NCI-H1105 (cell line): ENCODE measurements at places on chromosomes 7 and 10.

GRCh38 chr10:103564116-103564501 is 70.6 kb downstream of the NEURL1 start:
- no peak for DNase-seq

- no peak for DNase-seq
Measured at GRCh38 chr7:42747044-42747443, 164.8 kb downstream of the C7orf25 start.

- no peak for DNase-seq
Measured at GRCh38 chr7:82049891-82050533, 280.2 kb upstream of the HGF start.

- no peak for DNase-seq
Measured at GRCh38 chr7:12434012-12434642, 30.5 kb upstream of the VWDE start.

GRCh38 chr10:104328896-104329710 is 9.2 kb downstream of the ITPRIP start:
- DNase-seq: no peak

GRCh38 chr7:126659124-126659523 is 593.6 kb downstream of the GRM8 start:
- no peak for DNase-seq

- DNase-seq: no peak
Measured at GRCh38 chr10:16741540-16741939, 75.7 kb downstream of the RSU1 start.

- DNase-seq: no peak
Measured at GRCh38 chr10:36224431-36224985, 582.4 kb upstream of the FZD8 start.

- no peak for DNase-seq
Measured at GRCh38 chr7:18165166-18165565, 137.5 kb upstream of the PRPS1L1 start.

GRCh38 chr7:23212841-23213240 is 31.0 kb downstream of the NUP42 start:
- no peak for DNase-seq

DNA sequence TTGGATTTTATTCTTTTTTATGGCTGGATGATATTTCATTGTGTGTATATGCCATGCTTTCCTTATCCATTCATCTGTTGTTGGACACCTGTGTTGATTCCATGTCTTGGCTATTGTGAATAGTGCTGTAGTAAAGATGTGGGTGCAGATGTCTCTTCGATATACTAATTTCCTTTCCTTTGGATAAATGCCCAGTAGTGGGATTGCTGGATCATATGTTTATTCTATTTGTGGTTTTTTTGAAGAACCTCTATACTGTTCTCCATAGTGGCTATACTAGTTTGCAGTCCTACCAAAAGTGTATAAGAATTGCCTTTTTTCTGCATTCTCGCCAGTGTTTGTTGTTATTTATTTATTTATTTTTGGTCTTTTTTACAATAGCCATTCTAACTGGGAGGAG is 159.8 kb downstream of the WNT2 start:
- no peak for DNase-seq

- no peak for DNase-seq
Measured at GRCh38 chr7:116805100-116805544, 57.3 kb upstream of the CAPZA2 start.

DNA sequence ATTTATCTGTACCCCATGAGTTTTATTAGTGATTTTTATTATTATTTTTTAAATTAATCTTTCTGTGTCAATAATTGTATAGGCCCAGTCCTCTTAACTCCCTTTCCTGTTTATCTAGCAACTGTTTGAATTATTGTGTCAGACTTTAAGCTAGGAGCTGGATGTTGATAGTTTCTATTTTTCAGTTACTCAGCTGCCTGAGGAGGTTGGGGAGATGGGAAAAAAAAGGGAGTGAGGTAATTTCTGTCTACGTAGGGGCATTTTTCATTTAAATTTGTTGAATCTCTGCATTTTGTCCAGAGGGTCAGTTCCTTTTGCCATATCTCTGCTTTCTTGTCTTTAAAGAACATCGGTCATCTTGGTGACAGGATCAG is 5.0 kb upstream of the ZNF518A start:
- no peak for DNase-seq

GRCh38 chr10:124387078-124387874 is 31.4 kb downstream of the OAT start:
- DNase-seq: no peak

DNA sequence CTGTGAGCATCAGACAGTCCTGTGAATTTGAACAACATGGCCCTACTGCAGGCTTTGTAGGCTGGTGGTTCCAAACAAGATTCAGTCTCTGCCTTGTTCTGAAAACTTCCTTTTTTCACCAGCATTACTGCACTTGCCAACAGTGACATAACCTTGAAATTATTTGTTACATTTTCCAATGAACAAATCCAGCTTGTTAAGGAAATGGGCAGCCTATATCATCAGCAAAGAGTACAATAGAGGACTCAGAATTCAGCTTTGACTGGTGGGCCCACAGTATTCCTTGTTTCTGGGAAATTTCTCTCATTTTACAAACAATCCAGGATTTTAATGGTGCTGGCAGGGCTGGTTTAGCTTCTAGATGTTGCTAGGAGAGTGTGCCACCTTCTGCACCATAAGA is 703.7 kb upstream of the FZD8 start:
- DNase-seq: no peak

- no peak for DNase-seq
Measured at GRCh38 chr10:101032637-101033224, 1.7 kb downstream of the SFXN3 start.

DNA sequence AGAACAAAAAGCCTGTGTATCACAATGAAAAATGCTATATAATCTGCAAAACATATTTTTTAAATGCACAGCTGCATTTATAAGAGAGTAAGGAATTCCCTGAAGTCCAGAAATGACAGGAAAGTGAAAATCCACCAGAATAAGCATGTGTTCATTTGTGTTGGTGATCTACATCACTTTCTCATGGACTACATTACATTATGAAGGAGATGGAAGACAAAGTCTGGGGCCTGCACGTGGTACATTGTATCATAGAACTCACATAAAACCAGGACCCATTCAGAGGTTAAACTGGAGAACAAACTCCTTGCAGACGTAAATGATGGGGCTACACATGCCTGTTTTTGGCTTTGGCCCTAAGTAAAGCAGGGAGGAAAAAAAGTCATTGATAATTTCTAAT is 16.4 kb downstream of the IFIT3 start:
- no peak for DNase-seq

DNA sequence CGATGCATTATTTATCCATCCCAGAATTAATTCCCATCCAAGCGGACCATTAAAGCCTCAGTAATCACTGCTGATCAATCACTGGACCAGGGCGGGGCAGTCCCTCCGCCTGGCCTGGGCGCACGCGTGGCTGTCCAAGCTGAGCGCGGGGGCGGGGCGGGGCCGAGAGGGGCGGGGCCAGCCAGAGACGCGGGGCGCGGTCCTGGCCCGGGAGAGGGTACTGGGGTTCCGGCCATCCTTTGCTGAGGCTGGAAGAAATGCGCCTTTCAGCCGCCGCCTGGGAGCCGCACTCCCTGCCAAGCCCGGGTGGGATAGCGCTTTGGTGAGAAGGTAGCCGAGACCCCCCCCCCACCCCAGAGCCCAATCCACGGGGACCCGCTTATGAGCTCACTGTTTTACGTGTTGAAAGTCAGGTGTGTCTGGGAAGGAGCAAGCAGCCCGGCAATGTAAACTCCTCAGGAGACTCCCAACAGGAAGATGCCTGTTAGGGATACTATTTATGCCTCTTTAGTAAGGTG is at the start of gene ARHGAP22:
TSS of gene ARHGAP22 (minus strand) at position 83 of the 518 bp plus-strand sequence. CDS start 277 bp downstream, outside the sequence.
- no peak for DNase-seq

- no peak for DNase-seq
Measured at GRCh38 chr10:110863956-110864355, 7.8 kb upstream of the PDCD4 start.

GRCh38 chr10:25175527-25176420 is 973 bp downstream of the GPR158 start:
- peak; percentile 8 for DNase-seq

- no peak for DNase-seq
Measured at GRCh38 chr10:110803830-110804338, 67.8 kb upstream of the PDCD4 start.

DNA sequence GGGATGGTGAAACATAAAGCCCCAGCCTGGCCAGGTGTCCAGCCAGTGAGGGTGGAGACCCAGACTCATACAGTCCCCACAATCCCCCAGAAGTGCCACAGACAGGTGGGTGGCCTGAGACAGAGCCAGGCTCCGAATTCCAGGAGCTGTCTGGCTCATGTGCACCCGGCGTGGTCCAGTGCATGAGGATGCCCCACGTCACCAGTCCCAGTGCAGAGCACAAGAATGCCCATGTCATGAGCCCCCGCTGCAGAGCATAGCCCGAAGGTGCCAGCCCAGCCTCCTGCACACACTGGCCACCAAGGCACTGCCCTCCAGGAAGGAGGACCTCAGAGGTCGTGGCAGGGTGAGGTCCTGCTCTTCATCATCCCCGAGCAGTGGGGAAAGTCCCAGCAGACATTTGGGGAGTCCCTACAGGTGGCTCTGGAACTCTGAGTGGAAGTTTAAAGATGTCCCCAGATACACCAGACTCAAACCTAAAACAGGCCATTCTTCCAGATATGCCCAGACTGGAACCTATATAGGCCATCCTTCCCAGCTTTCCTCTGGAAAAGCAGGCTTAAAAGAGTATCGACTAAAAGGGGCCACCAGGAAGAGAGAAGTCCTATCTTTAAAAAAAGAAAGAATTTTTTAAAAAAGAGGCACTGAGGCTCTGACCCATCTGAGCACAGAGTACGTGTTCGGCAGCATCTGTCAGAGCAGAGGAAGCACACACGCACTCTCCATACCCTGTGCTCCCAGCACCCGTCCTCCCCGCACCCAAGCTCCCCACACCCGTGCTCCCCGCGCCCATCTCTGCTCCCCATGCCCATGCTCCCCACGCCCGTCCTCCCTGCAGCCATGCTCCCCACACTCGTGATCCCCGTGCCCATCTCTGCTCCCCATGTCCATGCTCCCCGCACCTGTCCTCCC is 11.5 kb downstream of the DIP2C start:
- DNase-seq: no peak

- DNase-seq: no peak
Measured at GRCh38 chr7:78642751-78643150, 810.7 kb downstream of the MAGI2 start.

- DNase-seq: no peak
Measured at GRCh38 chr10:6399231-6399741, 180.8 kb downstream of the PRKCQ start.

GRCh38 chr7:137343281-137343841 is at the start of gene PTN:
TSS of gene PTN (minus strand) at chr7:137343733. CDS start at chr7:137254973, 88,760 bp downstream.
- peak; percentile 64 for DNase-seq

- DNase-seq: no peak
Measured at GRCh38 chr7:151179946-151180345, 7.1 kb downstream of the ASB10 start.

GRCh38 chr7:44678101-44678470 is 70.6 kb upstream of the ZMIZ2 start:
- DNase-seq: no peak

GRCh38 chr7:117269417-117269816 is 53.4 kb downstream of the WNT2 start:
- DNase-seq: no peak

GRCh38 chr7:623464-623863 is 103.0 kb upstream of the DNAAF5 start:
- no peak for DNase-seq

GRCh38 chr10:60222047-60222446 is 167.6 kb downstream of the ANK3 start:
- DNase-seq: no peak

GRCh38 chr7:107924841-107925504 is 34.0 kb downstream of the DLD start:
- DNase-seq: no peak

GRCh38 chr7:88042157-88042556 is 108.1 kb downstream of the ADAM22 start:
- DNase-seq: no peak

- no peak for DNase-seq
Measured at GRCh38 chr7:94577357-94577756, 67.7 kb downstream of the CASD1 start.

- no peak for DNase-seq
Measured at GRCh38 chr10:84114088-84114667, 25.1 kb upstream of the GHITM start.

DNA sequence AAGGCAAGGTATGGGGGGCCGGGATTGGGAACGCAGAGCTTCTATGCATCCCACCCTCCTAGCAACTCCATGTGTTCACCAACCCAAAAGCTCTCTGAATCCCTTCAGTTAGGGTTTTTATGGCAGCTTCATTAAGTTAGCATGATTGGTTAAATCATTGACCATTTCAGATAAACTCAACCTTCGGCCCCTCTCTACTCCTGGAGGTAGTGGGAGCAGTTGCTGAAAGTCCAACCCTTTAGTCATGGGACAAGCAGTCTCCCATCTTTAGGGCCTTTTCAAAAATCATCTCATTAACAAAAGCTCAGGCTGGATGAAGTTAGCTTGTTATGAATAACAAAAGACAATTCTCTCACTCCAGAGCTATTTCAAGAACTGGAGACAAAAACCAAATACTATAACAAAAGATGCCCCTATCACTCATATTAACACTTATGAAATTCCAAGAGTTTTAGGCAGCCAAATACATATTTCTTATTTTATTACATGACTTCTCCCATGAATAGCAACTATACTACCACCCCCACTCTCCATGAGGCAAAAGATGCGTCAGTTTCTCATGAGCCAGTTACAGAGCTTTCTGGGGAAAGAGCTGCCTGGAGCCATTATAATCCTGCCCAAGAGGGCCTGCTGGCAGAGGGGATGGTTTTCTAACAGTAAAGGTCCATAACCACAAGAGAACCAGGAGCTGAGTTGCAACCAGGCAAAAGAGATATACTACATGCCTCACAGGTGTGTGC is 44.6 kb downstream of the SLC16A12 start:
- no peak for DNase-seq

GRCh38 chr7:92740700-92741126 is 95.7 kb downstream of the CDK6 start:
- no peak for DNase-seq

- no peak for DNase-seq
Measured at GRCh38 chr7:47597379-47597778, 15.5 kb upstream of the TNS3 start.

DNA sequence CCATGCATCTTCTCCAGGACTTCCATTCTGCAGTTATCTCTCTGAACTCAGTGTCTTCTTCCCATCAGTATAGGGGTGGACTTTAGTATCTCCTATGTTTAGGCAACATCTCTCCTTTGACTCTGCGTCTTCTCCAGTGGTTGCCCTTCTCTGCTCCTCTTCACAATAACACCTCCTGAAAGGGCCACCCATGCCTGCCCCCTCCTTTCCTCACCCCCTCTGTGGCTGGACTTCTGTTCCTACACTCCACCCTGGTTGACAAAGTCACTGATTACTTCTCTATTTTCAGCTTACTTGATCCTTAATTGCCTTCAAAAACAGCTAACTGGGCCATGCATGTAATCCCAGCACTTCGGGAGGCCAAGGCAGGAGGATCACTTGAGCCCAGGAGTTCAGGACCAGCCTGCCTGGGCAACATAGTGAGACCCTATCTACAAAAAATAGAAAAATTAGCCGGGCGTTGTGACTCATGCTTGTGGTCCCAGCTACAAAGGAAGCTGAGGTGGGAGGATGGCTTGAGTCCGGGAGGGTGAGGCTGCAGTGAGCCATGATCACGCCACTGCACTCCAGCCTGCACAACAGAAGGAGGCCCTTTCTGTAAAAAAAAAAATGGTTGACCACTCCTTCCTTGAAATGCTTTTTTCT is 13.7 kb downstream of the SRGN start:
- no peak for DNase-seq
